ENCODE measurements at places on chromosomes 5 and 9. TPM values are rescaled to one million over a fixed set of nuclear protein-coding genes. Genes with fewer than 3 reads are reported as not detected.

OTP gene
- total RNA-seq, result not detected

SLC36A3 gene
- not detected for total RNA-seq

ADAMTS13 gene
- 4.6 TPM for total RNA-seq

PRDM9 gene
- total RNA-seq, result not detected

SMIM33 gene
- not detected for total RNA-seq

GRM6 gene
- total RNA-seq, result not detected

SLC34A3 gene
- total RNA-seq, result not detected

AGXT2 gene
- not detected for total RNA-seq

PCDHB15 gene
- 7.3 TPM for total RNA-seq

ATP10B gene
- total RNA-seq, result 16.1 TPM

TYRP1 gene
- total RNA-seq, result not detected

CLIC3 gene
- total RNA-seq, result 11.3 TPM

IL7R gene
- 7.8 TPM for total RNA-seq

CKMT2 gene
- 5.9 TPM for total RNA-seq

STK32A gene
- total RNA-seq, result 29.1 TPM

PPP2R2B gene
- 54.1 TPM for total RNA-seq

GFRA3 gene
- total RNA-seq, result 17.7 TPM

MCC gene
- total RNA-seq, result 41.9 TPM

IGFBPL1 gene
- total RNA-seq, result not detected

BTNL8 gene
- 0.53 TPM for total RNA-seq

NSMF gene
- 50.4 TPM for total RNA-seq

IL4 gene
- not detected for total RNA-seq

LRRC70 gene
- total RNA-seq, result 10.4 TPM

RANBP17 gene
- 14.8 TPM for total RNA-seq

ARAP3 gene
- total RNA-seq, result 22.4 TPM

CD14 gene
- 107 TPM for total RNA-seq

C9orf50 gene
- total RNA-seq, result 2.2 TPM

C9orf153 gene
- 0.98 TPM for total RNA-seq

UAP1L1 gene
- 18.3 TPM for total RNA-seq

ERP44 gene
- 15.9 TPM for total RNA-seq

TRAPPC13 gene
- total RNA-seq, result 23.7 TPM

ZNF462 gene
- total RNA-seq, result 51.1 TPM

PCDHAC2 gene
- 2.4 TPM for total RNA-seq

PCDHGA7 gene
- total RNA-seq, result 7.3 TPM

IFNA21 gene
- total RNA-seq, result not detected

IGIP gene
- total RNA-seq, result 34.7 TPM

FIBCD1 gene
- total RNA-seq, result not detected

INPP5E gene
- total RNA-seq, result 18.0 TPM

PLCXD3 gene
- 4.2 TPM for total RNA-seq
